ENCODE measurements at places on chromosomes 3 and 15. TPM values are rescaled to one million over a fixed set of nuclear protein-coding genes. Genes with fewer than 3 reads are reported as not detected.
A peak's percentile ranks its signal among the peaks of the same experiment; 100 is the strongest.

DNA sequence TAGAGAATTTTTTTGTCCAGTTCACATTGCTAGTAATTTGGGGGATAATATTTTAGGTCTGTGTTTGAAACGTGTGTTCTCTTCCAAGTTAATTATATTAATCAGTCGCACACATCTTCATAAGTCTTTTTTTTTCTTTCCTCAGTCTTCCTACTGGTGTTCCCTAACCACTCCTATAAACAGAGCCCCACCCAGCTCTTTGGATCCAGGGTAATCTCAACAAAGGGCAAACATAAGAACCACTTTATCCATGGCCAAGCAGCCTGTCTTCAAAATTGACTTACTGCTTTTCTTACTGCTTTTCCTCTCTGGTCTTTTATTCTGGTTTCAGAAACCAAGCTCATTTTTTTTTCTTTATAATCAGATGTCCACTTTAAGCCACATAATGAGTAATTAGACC lies 266.8 kb upstream of the NECTIN3 start:
- no peak for DNase-seq
- no peaks in the 10 kb centered on the region for H3K4me1 ChIP-seq
- no peaks in the 10 kb centered on the region for H3K27me3 ChIP-seq
- H3K4me3 ChIP-seq, result no peak overlapping the region
- H3K27ac ChIP-seq, result no peak overlapping the region

ACKR4 gene
- 4.8 TPM for total RNA-seq

- peaks cover 80% of the 10 kb centered on the region for H3K4me1 ChIP-seq
- no peaks in the 10 kb centered on the region for H3K27me3 ChIP-seq
- H3K27ac ChIP-seq, result peak overlapping the region; percentile 54
- peaks cover 39% of the 10 kb centered on the region for H3K36me3 ChIP-seq
- no peak for DNase-seq
These were observed 24.0 kb upstream of the SPTBN5 start for GRCh38 chr15:41917767-41918430.

GRIP2 gene
- total RNA-seq, result 1.9 TPM

DNA sequence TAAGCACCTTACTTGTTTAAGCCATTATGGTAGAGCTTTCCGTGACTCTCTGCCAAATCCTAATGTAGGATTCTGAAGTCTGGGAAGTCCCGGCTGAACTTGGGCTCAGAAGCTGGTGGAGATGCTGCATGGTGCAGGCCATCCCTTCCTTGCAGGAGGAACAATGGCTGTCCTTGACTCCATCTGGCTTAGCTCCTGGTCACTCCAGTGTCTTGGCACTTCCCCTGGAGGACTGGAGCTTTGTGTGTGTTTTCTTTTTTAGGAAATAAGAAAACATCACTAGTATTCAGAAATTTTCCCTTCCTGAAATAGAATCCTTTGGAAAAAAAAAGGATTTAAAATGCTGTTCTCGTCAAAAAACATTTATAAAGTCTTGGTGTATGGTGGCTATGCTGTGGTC lies 209.3 kb upstream of the ROPN1 start:
- H3K27me3 ChIP-seq, result no peaks in the 10 kb centered on the region
- no peak overlapping the region for H3K27ac ChIP-seq
- H3K4me3 ChIP-seq, result no peak overlapping the region
- H3K36me3 ChIP-seq, result no peaks in the 10 kb centered on the region

DNA sequence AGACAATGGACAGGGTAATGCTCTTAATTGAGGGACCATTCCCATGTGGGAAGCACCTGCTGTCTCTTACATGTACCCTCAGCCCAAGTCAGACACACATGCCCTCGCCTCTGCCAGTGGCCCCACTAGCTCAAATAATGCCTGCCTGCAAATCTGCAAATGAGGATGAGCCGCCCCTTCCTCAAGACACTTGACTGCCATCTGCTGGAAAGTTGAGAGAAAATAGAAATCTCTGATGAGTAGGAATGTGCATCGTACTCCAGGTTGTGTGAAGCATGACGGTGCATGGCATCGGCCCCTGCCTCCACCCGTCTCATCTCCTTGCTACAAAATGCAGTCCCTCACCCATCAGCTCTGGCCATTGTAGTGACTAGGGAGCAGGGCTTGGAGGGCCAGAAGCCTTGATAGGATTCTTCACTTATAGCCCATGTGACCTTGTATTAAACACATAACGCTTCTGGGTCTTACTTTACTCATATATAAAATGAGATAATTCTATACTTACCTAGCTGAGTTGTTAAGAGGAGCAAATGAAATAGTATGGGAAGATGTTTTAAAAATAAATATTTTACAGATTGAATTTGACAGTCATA lies 6.3 kb upstream of the SCN5A start:
- peaks cover 6% of the 10 kb centered on the region for H3K4me1 ChIP-seq
- peaks cover 26% of the 10 kb centered on the region for H3K27me3 ChIP-seq
- no peak for DNase-seq
- H3K36me3 ChIP-seq, result no peaks in the 10 kb centered on the region
- no peak overlapping the region for H3K4me3 ChIP-seq
- H3K27ac ChIP-seq, result no peak overlapping the region

TMCO5A gene
- total RNA-seq, result not detected

DNA sequence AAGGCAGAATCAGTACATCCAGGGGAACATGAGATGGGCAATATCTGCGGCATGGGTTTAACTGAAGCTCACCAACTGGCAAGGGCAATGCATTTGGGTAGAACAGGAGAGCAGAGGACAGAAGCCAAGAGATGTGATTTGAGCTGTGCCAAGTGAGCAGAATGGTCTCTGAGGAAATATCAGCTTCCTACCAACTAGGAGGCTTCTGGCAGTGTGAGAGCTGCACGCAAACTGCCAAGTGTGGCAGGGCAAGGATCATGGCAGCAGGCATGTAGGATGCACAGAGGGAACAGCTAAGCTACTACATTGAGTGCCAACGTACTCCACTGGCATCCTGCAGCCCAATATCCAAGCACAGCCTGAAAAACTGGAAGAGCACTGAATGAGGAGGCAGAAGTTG lies 1036.5 kb downstream of the TUSC7 start:
- no peak for DNase-seq
- no peak overlapping the region for H3K27ac ChIP-seq
- H3K4me1 ChIP-seq, result no peaks in the 10 kb centered on the region
- no peaks in the 10 kb centered on the region for H3K27me3 ChIP-seq
- H3K4me3 ChIP-seq, result no peak overlapping the region

DNA sequence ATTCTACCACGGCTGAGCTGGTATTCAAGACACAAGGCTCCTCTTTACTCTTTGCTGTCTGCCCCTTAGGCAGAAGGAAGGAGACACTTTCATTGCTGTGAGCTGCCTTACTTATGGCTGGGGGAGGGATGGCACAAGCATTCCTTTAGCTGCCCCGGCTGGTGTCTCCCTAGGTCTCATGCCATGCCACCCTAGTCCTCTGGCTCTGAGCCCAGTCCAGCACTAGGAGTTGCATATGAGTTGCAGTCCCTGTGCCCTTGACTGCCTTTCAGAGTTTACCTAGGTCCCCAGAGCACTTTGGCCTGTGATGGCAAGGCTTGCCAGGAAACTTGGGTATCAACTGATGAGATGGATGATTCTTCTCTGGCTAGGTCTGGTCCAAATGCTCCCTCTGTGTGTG lies 296.4 kb downstream of the RBMS3 start:
- no peak for DNase-seq
- H3K4me1 ChIP-seq, result no peaks in the 10 kb centered on the region
- H3K27ac ChIP-seq, result no peak overlapping the region
- no peak overlapping the region for H3K4me3 ChIP-seq
- H3K27me3 ChIP-seq, result no peaks in the 10 kb centered on the region

- peaks cover 15% of the 10 kb centered on the region for H3K36me3 ChIP-seq
- peaks cover 36% of the 10 kb centered on the region for H3K4me1 ChIP-seq
- no peak for DNase-seq
- peak overlapping the region; percentile 58 for H3K4me3 ChIP-seq
- peak overlapping the region; percentile 100 for H3K27ac ChIP-seq
These were observed 1.0 kb upstream of the ARIH1 start for GRCh38 chr15:72472992-72473610.

ARPP21 gene
- not detected for total RNA-seq

GRCh38 chr3:188553569-188553968 lies 399.6 kb downstream of the LPP start:
- no peaks in the 10 kb centered on the region for H3K36me3 ChIP-seq
- H3K4me3 ChIP-seq, result no peak overlapping the region
- no peaks in the 10 kb centered on the region for H3K27me3 ChIP-seq

- H3K4me3 ChIP-seq, result peak overlapping the region; percentile 6
- H3K36me3 ChIP-seq, result no peaks in the 10 kb centered on the region
- peaks cover 95% of the 10 kb centered on the region for H3K4me1 ChIP-seq
- no peak for DNase-seq
- H3K27me3 ChIP-seq, result no peaks in the 10 kb centered on the region
These were observed 8.3 kb downstream of the TRA2B start for GRCh38 chr3:185929192-185930151.

GRCh38 chr3:10213156-10213792 lies 35.0 kb upstream of the TATDN2 start:
- H3K36me3 ChIP-seq, result no peaks in the 10 kb centered on the region
- no peak for DNase-seq
- no peak overlapping the region for H3K27ac ChIP-seq
- no peaks in the 10 kb centered on the region for H3K27me3 ChIP-seq
- no peaks in the 10 kb centered on the region for H3K4me1 ChIP-seq

CHL1 gene
- total RNA-seq, result 3.8 TPM

ERICH6 gene
- not detected for total RNA-seq

GRCh38 chr3:196186651-196187573 lies 24.3 kb downstream of the ZDHHC19 start:
- H3K4me3 ChIP-seq, result no peak overlapping the region
- no peaks in the 10 kb centered on the region for H3K27me3 ChIP-seq
- H3K36me3 ChIP-seq, result no peaks in the 10 kb centered on the region
- no peak overlapping the region for H3K27ac ChIP-seq

CCDC13 gene
- 2.9 TPM for total RNA-seq

All from left lung (tissue), 14 donors.